Midbrain (tissue), 1 donor: ENCODE measurements at places on chromosomes 4 and X.

DNA sequence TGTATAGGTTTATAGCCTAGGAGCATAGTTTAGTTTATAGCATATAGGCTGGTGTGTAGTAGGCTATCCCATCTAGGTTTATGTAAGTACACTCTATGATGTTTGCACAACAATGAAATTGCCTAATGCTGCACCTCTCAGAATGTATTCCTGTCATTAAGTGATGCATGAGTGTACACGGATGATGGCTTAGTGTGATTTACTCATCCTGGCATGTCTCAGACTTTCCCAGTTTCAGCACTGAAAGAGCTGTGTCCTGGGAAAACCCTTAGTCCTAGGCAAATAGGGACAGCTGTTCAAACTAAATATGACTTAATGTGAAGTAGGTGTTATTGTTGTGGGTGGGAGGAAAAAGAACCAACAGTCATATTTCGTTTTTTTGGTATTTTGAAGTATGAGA lies 264.9 kb upstream of the MAGEB18 start:
- DNase-seq, result no peak

GRCh38 chr4:127558489-127559407 lies 74.0 kb upstream of the INTU start:
- no peak for DNase-seq

- DNase-seq, result no peak
These were observed 35.0 kb downstream of the PROM1 start for GRCh38 chr4:16048619-16049419.

DNA sequence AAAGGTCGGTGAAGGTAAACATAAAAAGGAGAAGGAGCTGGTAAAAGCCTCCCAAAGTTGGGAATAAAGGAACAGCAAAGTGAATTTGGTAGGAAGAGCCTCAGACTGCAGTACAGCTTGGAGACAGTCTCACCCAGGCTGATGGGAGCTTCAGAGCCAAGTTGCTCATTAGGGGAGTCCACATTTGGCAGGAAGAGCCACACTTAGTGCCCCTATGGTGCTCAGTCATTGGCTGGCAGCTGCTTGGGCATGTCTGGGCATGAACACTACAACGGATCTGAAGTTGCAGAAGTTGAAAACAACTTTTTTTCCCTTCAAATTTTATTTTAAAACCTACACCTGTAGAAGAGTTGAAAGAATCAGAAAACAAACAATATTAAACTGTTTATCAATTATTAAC lies 2497.3 kb downstream of the ARAP2 start:
- no peak for DNase-seq

- no peak for DNase-seq
These were observed 183.4 kb upstream of the ATOH1 start for GRCh38 chr4:93645120-93645519.

DNA sequence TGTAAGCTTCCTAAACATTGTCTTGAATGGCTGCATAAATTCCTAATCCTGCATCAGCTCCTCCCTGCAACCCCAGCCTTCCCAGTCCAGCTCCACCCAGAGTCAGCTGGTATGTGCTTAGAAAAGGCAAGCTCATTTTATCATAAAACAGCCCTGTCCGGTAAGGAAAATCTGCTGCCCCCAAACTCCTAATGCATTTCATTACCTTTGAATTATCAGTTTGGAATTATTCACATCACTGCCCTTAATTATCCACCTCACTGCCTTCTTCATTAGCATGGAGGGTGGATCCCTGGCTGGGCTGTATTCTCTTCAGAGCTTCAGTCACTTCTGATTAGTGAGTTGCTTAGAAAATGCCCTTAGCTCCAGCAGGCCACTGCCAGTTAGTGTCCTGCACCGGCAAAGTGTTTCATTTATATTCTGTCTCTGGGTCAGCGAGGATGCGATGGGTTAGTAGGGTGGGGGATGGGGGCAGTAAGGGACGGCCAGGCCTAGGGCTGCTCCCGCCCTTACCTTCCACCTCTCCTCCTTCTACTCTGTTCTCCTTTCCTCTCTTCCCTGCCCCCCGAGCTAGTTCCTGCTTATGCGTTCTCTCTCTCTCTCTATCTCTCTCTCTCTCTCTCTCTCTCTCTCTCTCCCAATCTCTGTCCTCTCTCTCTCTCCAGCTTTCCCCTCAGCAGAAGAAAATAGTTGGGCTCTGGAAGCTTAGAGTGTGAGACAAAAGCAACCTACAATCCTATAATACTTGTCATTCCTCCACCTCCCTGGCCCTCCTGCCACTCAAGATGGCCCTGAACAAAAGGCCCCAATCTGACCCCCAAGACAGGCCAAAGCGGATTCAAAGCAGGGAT lies 174.8 kb upstream of the KLF3 start:
- DNase-seq, result peak; percentile 9

- no peak for DNase-seq
These were observed 184.8 kb downstream of the FBXW7 start for GRCh38 chr4:152351080-152351479.

GRCh38 chrX:107448998-107449835 lies at the start of gene FRMPD3:
Gene FRMPD3, plus strand, starts transcription at chrX:107449652. Its CDS starts 76,937 bp downstream, at chrX:107526589.
- DNase-seq, result no peak

DNA sequence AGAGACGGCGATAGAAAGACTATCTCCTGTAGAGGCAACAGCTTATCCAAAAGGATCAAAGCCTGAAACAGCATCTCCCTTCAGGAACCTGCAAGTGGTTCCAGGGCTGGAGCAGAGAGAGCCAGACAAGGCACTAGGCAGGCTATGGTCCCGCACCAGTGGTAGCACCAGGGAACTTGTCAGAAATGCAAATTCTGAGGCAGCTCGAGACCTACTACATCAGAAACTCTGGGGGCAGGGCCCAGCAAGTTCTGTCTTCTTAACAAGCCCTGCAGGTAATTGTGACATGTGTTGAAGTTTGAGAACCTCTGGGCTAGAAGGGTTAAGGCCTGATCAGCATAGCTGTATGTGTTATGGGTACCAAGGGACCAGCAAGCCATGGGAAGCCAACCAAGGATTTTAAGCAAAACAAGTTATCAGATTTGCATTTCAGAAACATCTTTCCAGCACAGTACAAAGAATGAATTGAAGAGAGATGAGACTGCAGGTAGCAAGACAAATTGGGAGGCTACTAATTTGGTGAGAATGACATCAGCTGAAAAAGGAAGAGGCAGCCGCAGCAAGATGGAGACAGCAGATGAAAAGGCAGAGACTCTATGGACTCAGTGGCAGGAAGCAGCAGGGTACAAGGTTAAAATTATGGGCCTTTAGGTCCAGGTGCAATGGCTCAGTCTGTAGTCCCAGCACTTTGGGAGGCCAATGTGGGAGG lies 139.7 kb downstream of the TSPAN5 start:
- DNase-seq, result no peak

DNA sequence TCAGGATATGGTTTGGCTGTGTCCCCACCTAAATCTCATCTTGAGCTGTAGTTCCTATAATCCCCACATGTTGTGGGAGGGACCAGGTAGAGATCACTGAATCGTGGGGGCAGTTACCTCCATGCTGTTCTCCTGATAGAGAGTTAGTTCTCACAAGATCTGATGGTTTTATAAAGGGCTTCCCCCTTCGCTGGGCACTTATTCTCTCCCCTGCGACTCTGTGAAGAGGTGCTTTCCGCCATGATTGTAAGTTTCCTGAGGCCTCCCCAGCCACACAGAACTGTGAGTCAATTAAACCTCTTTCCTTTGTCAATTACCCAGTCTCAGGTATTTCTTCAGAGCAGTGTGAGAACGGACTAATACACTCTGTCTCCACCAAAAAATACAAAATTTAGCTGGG lies 291.9 kb downstream of the BCOR start:
- no peak for DNase-seq

GRCh38 chrX:1909419-1910206 lies 294.8 kb downstream of the ASMT start:
- DNase-seq, result no peak

DNA sequence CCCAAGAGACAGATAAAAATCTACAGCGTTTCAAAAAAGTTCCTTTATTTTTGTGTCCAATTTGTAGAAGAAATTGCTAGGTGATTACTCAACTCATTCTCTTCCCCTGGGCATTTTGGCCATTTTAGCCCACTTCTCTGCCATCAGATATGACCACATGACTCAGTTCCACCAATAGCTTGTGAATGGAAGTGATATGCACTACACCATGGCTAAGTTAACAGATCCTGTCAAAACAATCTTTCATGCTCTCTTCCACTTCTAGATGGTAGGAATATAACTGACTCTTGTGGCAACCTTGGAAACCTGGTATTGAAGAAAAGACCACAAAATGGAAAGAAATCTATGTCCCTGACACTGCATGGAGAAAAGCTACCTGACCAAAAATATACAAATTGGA lies 26.2 kb upstream of the FREM3 start:
- no peak for DNase-seq

DNA sequence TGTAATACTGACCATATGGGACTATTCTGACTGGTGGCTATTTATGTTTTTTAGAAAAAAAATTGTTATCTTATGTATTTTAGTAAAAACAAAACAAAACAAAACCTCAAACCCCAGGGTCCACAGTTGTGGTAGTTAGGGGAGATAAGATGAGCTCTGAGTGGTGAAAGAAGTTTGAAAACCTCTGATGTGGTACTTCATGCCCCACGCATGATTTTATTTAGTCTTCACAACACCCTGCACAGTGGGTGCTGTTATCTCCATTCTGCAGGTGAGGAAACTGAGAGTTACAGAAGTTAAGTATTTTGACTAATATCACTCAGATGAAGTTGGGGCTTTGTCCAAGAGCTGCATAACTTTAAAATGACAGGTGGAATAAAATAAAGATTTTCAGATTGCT lies 230.6 kb upstream of the TRPC5 start:
- DNase-seq, result no peak

DNA sequence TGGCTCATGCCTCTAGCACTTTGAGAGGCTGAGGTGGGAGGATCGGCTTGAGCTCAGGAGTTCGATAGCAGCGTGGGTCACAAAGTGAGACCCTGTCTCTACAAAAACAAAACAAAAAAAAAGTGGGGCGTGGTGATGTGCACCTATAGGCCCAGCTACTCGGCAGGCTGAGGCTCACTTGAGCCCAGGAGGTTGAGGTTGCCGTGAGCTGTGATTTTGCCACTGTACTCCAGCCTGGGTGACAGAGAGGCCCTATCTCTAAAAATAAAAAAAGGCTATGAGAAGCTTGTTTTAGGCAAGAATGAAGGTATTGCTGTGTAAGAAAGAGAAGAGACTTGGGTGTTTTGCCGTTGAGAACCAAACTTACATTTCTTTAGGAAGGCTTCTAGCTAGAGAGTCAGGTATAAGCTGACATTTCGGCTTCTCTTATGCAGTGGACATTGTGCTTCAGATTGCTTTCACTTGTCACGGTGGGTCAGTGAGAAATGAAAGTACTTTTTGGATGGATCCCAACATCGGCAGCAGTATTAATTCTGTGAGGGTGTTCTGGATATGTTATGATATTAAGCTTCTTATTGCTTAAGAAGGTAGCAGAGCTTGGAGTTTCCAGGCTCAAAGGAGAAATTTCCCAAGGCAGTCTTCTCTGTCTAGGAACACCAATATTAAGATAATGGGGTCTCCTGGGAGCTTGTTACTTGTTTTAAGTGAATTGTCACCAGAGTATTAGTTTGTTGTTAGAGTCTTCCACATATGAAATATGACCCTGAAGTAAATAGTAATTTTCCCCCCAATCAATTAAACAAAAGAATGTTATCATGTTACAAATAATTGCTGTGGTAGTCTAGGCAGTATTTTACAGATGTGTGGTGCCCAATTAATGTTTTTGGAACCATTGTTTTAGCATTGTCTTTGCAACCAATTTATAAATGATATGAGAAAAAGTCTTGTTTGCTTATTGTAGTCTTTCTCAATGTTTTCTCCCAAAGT lies 17.6 kb downstream of the TMEM131L start:
- no peak for DNase-seq

DNA sequence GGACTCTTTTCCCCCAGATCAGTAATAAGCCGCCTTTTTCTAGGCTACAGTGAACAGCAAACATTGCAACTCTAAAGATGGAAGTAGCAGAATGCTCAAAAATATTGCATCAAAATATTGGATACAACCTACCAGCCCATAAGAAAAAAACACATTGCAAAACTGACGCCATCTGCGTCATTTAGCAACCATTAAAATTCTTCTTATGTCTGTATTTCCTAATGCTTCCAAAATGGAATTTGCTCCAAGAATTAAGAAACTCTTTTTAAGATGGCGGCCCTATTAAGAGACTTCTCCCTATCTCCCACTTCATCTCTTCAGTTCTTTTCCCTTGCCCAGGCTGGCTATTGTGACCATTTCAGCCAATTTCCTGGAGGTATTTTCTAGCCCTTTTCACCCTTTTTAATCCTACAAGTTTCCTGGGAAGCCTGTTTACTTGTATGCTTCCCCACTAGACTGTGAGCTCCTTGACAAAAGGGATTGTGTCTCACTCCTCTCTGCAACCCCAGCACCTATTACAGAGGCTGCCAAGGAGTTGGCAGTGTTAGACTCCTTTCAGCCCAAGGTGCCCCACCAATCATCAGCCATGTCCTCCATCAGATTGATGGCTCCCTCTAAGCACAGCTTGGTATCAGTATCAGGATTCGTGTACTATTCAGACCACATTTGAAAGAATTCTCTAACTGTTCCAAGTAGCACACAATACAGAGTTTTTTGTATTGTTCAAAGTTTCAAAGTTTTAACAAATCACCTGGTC lies 4.4 kb downstream of the GPC3 start:
- no peak for DNase-seq

DNA sequence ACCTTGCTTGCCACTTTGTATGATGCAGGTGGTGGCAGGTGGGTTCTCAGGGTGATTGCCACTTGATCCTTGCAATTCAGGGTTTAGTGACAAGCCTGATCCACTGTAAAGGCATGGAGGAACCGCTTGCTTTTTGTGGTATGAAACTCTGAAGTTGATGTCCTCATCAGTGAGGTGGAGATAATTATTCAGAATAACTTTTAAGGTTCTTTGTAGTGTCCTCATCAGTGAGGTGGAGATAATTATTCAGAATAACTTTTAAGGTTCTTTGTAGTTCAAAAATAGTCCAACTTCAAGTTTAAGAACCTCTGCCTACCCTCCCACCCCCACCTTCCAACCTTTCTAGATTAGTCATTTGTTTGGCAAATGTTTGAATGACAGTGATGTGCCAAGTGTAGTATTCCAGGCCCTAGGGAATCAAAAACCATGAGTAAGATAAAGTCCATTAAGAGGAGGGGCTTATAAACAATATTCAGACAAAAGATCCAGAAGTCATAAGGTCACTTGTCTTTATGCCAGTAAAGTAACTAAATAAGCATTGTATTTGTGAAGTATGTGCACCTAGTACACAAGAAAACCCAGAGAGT lies 51.2 kb downstream of the DCUN1D4 start:
- no peak for DNase-seq

DNA sequence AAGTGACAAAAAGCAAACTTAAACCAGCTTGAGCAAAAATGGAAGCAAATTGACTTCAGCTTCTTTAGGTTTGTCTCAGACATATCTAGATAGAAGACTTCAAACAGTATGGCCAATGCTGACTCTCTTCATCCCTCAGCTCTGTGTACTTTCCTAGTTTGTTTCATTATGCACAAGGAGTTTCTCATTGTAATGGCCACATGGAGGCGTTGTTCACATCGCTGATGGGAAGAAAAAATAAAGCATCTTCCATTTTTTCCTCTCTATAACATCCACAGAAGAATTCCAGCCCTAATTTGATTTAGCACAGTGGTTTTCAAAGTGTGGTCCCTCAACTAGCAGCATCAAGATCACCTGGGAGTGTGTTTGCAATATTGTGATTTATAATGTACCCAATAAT lies 397.5 kb upstream of the PRKX start:
- no peak for DNase-seq
